CD4-positive, alpha-beta T cell (primary cell): ENCODE measurements at places on chromosomes 16 and 17.

DNA sequence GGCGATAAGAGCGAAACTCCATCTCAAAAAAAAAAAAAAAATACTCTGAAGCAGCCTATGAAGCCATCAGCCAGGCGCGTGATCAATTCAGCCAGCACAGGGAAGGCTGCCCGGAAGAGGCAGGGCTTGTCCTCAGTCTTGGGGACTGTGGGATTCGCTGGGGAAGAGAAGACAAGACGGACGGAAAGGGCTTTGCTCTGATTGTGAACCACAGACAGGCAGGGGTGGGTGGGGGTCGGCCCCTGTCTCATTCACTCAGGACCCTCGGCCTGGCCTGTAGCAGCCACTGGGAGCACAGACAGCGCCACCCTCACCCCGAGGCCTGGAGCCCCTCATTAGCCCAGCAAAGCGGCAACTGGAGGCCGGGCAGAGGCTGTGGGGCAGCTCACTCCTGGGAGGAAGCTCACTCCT is 37.2 kb downstream of the ABR start:
- DNase-seq: no peak

DNA sequence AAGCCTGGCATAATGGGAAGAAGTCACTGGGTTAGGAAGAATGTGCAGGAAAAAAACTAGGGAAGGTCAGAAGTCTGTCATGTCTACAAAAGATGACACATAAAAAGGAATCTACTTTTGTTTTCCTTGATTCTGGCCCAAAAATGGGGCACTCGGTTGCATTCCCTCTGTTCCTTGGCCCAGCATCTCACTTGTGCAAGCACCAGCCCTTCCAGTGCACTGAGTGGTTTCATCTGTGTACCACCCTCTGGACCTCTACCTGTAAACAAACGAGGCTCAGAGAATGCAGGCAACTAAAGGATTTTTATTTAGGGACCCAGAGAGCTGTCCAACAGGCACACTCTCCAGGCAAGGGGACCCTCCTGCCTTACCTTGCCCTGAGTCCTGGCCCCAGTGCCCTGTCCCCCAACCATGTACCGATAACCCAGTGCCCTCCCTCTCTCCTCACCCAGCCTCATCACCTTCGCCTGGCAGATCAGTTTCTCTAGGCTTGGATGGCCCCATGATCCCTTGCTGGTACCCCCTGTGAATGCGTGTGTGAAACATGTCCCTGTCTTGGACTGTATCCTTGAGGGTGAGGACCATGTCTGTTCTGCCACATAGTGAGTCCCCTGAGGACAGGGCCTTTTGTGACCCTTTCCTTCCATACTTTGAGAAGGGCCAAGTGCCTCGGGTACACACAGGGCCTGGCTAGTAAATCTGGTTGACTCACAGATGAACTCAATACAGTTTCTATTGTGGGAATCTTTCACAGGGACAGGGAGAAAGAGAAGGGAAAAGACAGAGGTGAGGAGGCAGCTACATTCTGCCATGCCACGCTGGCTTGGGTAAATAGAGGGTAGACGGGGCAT is 13.3 kb downstream of the NXPH3 start:
- no peak for DNase-seq

GRCh38 chr17:75516619-75517296 is 430 bp downstream of the TSEN54 start:
- DNase-seq: peak; percentile 13

DNA sequence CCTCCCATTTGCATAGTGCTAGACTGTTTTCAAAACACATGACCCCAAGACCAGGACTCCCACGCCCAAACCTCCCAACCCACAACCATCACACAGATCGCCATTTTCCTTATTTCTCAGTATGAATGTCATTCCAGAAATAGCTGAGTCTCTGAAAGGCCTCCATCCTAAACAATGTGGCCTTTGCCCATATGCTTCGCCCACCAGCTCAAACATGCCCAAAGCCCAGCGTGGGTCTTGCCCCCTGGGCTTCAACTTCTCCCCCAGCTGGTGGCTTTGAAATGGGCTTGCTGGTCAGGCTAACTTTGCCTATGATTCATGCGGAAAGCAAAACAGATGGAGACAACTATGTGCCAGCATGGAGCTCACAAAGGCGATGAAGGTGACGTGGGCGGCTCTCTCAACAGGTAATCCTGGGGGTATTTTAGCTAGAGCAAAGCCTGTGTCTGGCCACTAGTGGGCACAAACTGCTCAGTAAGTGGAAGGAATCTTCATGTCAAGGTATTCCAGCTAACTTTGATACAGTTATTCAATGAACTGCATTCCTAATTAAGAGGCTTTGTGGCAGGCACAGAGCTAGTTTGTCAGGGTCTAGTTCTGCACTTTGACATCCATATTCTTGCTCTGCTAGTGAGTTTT is 17.1 kb downstream of the PMP22 start:
- no peak for DNase-seq

GRCh38 chr16:72159386-72159785 is 12.6 kb downstream of the PMFBP1 start:
- DNase-seq: no peak

DNA sequence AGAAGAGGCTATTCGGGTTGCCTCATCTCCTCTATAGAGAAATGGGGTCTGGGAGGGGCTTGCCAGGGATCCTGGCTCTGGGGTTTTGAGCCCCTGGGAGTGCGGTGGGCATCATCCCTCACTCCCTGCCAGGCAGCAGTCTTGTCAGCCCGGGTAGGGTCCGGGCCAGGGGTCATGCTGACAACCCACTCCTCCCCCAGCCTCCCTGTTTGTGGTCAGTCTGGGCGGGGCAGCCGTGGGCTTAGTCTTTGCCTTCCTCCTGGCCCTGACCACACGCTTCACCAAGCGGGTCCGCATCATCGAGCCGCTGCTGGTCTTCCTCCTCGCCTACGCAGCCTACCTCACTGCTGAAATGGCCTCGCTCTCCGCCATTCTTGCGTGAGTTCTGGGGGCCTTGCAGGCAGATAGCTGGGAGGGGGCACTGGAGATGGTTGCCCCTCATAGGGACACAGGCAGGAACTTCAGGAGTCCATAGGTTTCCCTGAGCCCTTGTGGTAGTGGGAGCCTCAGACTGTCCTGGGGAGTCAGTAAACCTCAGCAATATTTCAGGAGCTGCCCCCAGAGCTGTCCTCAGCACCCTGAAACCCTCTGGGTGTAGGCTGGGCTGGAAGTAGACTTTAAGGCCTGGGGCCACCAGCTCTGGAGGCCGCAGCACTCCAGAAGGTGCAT is 6.9 kb downstream of the SLC9A5 start:
- no peak for DNase-seq

DNA sequence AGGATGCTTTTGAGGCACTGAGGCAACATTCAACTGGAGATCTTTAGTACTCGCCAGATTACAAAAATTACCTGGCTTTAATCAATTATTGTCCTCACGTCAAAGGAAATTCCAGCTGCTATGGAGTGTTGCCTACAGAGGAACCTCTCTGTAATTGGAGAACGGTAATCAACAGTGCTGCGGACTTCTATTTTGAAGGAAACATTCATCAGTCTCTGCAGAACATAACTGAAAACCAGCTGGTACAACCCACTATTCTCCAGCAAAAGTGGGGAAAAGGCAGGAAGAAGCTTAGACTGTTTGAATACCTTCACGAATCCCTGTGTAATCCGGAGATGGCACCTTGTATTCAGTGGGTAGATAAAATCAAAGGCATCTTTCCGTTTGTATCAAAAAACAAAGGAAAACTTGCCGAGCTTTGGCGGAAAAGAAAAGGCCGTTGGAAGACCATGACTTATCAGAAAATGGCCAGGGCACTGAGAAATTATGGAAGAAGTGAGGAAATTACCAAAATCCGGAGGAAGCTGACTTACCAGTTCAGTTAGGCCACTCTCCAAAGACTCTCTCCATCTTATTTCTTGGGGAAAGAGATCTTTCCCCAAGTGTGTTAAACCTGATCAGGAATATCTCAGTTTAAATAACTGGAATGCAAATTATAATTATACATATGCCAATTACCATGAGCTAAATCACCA is 3.0 kb downstream of the SLC35G3 start:
- DNase-seq: no peak

DNA sequence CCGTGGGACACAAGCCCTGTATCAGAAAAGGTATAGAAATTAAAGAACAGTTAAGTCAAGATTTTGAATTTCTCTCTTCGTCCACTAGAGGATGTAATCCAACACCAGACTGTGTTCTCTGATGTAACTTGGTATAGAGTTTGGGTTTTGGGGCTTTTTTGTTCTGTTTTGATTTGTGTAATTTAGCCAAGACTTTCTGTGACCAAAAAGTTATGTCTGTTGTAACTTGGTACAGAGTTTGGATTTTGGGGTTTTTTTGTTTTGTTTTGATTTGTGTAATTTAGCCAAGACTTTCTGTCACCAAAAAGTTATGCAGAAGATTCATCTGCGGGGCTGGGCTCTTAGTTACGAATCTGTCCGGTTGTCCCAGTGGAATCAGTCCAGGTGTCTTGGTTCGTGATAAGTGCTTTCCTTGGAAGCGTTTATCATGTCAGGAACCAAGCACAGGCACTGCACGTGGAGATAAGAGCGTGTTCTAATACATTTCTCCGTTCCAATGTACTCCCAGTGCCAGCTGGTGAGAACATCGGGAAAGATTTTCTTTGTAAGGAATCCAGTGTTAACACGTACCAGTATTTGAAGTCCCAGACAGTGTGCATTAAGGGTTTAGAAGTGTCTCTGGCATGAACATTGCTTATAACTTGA is 44.1 kb upstream of the SEC14L1 start:
- DNase-seq: no peak

- DNase-seq: no peak
Observed at GRCh38 chr17:58105093-58105492, 21.9 kb downstream of the DYNLL2 start.
